Immature natural killer cell (primary cell): ENCODE measurements at places on chromosomes 7 and 10. TPM values are rescaled to one million over a fixed set of nuclear protein-coding genes. Genes with fewer than 3 reads are reported as not detected.
A peak's percentile ranks its signal among the peaks of the same experiment; 100 is the strongest.

MGAM2 gene
- polyA plus RNA-seq: not detected

TLL2 gene
- polyA plus RNA-seq: not detected

C10orf143 gene
- polyA plus RNA-seq: 31.7 TPM

TSPAN12 gene
- polyA plus RNA-seq: not detected

VOPP1 gene
- 54.0 TPM for polyA plus RNA-seq

CCL26 gene
- polyA plus RNA-seq: not detected

DNA sequence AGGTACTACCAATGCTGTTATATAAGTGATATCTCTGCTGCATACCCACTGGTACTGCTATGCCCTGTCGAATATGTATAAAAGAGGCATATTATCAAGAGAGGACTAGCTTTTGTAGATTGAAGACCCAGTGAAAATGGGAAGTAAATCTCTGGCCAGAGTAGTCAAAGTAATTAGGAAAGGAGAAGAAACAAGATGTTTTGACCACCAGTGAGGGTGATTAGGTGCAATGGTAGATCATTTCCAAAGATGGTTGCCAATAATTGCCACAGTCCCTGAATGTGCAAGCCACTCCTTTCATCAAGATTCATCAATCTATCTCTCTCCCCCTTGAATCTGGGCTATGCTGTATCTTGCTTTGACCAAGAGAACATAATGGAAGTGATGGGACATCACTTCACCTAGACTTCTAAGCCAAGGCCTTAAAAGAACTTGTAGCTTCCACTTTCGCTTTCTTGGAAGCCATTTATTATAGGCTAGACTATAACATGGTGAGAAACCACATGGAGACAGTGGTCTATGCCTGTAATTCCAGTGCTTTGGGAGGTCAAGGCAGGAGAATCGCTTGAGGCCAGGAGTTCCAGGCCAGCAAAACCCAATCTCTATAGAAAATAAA, 52.6 kb upstream of the ST8SIA6 start:
- peak; percentile 35 for DNase-seq

DNA sequence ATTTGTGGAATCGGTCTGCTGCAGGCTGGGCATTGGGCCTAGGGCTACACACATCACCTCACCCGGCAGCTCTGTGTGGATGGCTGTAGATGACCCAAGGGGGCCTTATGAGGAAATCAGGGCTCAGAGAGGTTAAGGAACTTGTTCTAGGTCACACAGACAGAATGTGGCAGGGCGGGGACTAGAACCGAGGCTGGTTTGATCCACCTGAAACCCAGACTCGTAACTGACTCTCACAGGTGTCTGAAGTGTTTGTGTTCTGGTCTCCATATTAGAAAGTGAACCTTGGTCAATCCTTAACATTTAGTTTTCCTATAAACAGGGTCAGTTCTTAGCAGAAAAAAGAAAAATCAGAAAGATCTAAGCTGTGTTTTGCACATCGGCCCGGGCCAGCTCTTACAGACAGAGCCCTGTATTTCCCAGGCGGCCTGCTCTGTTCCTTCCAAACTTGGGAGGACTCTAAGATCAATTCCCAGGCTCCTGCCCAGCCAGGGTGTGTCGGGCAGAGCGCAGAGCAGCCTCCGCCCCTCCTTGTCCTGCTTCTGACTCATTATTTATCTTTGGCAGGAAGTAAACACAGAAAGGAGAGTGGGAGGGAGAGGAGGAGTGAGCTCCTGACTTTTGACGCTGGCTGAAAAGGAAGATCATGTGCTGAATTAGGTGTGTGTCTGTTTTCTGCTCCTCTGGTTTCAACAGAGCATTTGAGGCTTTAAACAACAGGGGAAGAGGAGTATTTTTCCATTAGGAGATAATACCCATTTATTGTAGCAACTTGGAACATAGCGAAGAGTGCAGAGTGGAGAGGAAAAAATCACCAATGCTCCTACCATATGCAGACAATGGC, 74.1 kb downstream of the TACC2 start:
- DNase-seq: no peak

DNA sequence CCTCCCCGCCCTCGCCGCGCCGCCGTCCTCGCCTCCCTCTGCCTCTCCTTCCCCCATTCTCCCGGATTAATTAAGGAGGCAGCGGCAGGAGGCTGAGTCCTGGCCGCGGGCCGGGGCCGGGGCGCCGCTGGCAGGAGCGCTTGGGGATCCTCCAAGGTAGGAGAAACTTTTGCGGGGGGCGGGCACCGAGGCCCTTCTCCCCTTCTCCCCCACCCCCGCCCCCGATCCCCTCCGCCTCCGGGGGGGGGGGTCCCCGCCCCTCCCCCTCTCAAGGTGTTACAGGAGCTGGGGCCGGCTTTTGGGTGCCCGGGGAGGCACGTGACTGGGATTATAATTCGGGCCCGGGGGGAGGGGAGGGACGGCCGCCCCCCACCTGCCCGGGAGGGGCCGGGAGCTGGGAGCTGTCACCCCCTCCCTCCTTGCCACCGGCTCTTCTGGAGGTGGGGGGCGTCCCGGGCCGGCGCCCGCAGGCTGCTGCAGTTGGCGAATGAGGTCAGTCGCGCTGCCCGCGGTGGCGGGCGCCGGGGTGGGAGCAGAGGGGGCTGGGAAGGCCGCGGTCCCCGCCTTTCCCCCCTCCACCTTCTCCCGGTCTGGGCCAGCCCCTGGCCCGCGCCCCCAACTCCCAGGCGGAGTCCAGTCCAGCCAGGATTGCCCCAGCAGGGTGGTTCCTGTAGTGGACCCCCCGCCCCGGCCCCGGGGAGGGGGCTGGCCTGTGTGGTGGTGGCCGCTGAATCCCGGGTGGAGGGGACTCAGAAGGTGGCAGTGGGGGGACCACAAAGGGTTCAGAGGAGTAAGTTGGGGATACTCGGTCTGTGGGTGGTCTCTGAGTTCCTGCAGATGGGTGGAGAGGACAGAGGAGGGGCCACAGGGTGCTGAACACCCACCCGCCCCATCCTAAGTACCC, 567 bp downstream of the GTF2IRD1 start:
- DNase-seq: no peak

- no peak for DNase-seq
These were observed 45.4 kb upstream of the GRM3 start for GRCh38 chr7:86598311-86598710.

GRCh38 chr10:77941790-77942189, 15.2 kb upstream of the DLG5 start:
- no peak for DNase-seq

DNA sequence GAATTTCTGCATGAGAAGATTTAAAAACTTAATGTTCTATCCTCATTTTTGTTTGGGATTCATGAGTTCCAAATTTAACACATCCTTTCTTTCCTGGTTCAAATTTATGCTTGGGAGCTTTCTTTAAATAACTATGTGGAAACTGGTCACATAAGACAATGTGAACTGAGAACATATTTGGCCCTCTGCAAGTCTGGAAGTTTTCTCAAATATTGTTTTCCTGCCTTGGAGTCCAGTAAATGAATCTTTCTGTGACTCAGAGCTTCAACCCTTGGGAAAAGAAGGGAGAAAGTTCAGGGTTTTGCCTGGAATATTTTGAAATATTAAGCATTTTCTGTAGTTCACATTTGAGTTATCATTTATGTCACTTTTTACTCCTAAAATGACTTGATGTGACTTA, 559.0 kb upstream of the NRP1 start:
- DNase-seq: no peak

DNA sequence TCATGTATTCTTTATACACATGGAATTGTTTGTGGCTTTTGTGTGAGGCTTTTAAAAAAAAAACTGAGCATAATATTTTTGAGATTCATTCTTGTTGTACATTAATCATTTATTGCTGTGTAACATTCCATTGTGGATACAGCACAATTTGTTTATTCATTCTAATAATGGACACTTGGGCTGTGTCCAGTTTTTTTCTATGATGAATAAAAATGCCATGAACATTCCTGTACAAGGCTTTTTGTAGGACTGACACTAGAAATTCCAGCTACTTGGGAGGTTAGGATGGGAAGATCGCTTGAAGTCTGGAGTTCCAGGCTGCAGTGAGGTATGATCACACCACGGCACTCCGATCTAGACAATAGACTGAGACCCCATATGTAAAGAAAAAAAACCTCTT, 254.3 kb upstream of the CACNA2D1 start:
- no peak for DNase-seq

DNA sequence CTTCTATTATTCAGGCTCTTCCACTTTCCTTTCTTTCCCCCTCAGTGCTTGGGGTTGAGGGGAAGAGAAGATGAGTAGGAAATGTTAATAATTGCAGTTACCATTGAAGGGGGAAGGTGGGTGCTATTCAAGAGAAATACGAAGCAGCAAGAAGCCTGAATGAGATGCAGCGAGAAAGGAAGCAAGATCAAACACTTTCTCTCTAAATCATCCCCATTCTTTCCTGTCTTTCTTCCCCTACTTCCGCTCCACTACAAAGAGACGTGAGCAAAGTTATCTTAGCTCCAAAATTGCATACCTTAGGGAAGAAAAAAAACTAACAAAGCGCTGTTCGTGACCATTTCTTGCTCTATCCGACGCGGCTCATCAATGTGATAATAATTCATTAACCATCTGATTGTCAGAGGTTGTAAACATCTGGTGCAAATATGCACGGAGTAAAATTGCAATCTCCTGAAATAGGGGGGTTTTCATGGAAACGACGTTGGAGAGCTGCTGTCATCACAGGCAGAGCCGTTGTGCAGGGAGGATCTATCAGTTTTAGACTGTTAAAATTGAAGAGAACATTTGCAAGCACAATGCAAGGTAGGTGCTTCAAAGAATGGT, 15.2 kb upstream of the PARD3 start:
- DNase-seq: no peak

- no peak for DNase-seq
These were observed 6.8 kb upstream of the HECW1 start for GRCh38 chr7:43105521-43106120.

DNA sequence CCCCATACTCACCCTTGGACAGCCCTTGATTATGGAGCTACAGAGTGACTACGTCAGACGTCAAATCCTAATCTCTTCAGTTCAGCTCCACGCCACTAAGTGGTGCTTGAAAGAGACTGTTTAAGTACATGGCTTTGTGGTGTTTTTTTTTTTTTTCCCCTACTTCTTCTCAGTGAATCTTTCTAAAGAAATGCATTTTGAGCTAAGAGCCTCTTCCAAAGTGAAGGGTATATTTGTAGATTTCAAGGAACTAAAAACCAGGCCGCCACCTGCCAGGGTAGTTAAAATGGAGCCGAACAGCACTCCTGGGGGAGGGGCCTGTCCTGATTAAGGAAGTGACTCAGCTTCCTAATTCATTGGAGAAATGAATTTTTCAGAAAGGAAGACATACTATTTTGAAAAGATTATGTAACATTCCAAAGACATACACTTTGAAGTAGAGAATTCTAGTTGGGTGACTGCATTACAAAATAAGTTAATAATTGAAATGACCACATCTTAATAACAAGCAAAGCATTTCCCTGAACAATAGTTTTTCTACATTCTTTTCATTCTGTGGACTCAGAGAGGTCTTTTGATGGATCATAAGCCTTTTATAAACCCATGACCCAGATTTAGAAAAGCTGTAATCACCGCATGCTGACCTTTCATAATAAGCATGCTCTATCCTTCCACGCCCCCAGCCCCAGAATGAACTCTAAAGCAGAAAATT, 20.6 kb upstream of the VPS41 start:
- DNase-seq: no peak

DNA sequence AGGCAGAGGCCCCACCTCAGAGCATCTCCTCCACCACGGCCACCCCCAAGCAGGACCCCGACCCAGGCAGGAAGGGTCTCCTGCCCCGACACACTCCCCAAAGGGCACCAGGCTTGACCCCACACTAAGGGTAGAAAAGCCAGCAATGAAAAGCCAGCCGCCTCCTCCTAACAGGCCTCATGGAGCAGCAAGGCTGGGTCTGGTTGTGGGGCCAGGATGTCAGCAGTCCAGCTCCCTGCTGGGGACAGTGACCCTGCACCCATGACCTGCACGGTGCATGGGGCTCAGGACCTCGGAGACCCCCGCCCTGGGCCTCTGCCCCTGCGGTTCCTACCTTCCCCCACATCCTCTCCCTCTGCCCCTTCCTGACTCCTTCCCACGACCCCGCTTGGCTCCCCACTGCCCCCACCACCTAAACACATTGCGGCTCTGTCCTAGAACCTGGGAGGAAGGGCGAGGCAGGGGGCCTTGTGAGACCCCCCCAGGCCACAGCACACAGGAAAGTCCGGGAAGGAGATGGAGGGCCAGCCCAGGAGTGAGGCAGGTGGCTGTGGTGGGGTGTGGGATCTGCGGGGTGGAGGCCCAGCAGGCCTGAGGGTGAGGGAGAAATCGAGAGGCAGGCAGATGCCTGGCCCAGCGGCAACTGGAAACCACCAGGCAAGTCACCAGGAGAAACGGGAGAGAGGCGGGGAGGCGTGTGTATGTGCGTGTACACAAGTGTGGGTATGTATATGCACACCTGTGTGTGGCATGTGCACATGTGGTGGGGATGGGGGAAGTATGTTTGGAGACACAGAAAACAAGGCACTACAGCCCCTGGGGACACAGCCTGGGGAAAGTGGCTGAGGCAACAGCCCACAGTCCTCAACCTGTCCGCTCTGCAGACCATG, 229.9 kb downstream of the MAD1L1 start:
- DNase-seq: no peak

- DNase-seq: no peak
These were observed 11.3 kb downstream of the CHCHD3 start for GRCh38 chr7:133070562-133070961.
